ENCODE measurements at places on chromosomes 2 and 18. TPM values are rescaled to one million over a fixed set of nuclear protein-coding genes. Genes with fewer than 3 reads are reported as not detected.

IMPACT gene
- total RNA-seq, result 14.5 TPM

PAX3 gene
- total RNA-seq, result not detected

GRHL1 gene
- 0.38 TPM for total RNA-seq

SERPINB11 gene
- total RNA-seq, result not detected

Data from activated CD8-positive, alpha-beta memory T cell treated with anti-CD3 and anti-CD28 coated beads for 36 hours (primary cell).